Right lung (tissue), 10 donors: ENCODE measurements at places on chromosomes 6 and 20. TPM values are rescaled to one million over a fixed set of nuclear protein-coding genes. Genes with fewer than 3 reads are reported as not detected.

Gene GSTA3
- 1.4 TPM for polyA plus RNA-seq

DNA sequence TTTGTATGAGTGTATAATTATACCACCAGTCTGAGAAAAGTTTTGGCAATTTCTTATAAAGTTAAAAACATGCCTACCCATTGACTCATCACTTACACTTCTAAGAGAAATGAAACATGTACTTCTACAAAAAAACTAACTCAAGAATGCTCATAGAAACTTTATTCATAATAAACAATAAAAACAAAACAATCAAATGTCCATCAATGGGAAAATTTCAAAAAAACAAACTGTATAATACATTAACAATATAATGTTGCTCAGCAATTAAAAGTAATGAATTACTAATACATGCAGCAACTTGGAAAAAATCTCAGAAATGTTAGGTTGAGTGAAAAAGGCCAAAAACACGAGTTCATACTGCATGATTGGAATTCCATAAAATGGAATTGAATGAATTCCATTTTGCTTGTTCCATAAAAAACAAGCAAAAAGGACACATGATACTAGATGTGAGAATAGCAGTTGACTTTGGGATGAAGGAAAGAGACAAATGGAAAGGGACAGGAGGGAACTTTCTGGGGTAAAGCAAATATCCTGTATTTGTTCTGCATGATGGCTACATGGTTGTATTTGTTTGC, 726.6 kb downstream of the RFPL4B start:
- no peak for DNase-seq

Gene LHFPL5
- not detected for polyA plus RNA-seq

Gene CAPN11
- 0.12 TPM for polyA plus RNA-seq

DNA sequence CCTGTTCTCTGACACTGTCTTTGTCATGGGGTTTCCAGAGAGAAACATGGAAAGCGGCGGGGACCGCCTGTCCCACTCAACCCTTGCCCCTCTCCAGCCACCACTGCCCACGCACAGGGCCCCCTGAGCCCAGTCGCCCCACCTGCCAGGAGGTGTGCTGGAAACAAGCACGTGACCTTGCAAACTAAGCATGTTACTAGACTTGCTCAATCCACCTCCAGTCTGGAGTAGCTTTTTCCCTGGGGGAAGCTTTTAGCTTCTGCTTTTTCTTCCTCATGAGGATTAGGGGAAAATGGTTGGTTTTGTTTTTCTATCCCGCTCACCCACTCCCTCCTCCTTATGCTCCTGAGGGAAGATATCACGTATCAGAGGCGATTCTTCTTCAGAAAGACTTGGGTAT, 105.7 kb downstream of the PLEKHG1 start:
- no peak for DNase-seq

DNA sequence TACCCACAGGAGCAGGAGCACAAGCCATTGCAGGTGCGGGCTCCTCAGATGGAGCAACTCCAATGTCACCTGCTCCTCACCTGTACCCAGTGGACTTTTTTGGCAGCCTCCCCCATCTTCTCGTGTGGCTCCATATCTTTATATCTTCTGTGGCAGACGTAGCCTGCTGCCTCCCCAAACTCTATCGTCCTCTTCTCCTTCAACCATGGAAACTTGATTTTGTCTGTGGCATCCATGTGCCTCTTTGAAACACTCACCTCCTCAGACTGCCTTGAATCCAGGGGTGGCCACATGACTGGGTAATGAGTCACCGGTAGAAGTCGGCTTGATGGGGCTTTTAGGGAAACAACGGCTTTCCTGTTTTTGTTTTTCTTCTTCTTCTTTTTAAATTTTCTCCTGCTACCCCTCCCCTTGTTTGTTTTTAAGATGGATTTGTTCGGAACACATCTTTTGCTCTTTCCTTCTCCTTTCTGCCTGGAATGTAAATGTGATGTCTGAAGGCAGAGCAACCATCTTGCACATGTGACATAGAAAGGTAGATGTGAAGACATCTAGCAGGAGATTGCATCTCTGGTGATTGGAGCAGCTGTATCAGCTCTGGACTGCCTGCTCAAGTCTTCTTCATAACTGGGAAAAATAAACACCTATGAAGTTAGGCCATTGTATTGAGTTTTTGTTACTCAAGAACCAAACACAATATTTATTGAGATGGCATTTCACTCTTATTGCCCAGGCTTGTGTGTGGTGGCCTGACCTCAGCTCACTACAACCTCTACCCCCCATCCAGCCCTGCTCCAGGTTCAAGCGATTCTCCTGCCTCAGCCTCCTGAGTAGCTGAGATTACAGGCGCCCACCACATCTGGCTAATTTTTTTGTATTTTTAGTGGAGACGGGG, 69.9 kb upstream of the DDR1 start:
- no peak for DNase-seq

Gene MLN
- not detected for polyA plus RNA-seq

Gene C6orf52
- polyA plus RNA-seq = 3.1 TPM

DNA sequence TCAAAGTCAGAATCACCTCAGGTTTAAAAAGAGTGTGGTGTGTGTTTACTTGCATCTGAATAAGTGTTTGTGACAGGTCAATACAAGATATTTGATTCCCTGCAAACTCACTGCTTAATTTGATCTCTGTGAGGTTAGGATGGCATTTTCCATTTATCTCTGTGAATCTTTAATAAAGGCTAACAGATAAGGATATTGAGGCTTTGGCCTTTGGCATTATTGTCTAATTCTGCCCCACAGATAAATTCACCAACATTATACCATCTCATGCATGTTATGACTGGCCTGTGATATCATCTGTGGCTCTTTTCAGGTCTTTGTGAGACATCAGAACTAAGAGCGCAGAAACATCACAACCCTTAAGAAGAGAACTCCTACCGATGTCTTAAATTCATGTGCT, 84.7 kb downstream of the TRMT6 start:
- DNase-seq = no peak

- no peak for DNase-seq
Measured at GRCh38 chr20:47295921-47296426, 60.5 kb downstream of the ZMYND8 start.

- DNase-seq = no peak
Measured at GRCh38 chr20:60170116-60170515, 211.9 kb downstream of the CDH26 start.

- DNase-seq = no peak
Measured at GRCh38 chr20:32914031-32914430, 55.3 kb downstream of the EFCAB8 start.

Gene RSPH9
- polyA plus RNA-seq = 2.3 TPM

DNA sequence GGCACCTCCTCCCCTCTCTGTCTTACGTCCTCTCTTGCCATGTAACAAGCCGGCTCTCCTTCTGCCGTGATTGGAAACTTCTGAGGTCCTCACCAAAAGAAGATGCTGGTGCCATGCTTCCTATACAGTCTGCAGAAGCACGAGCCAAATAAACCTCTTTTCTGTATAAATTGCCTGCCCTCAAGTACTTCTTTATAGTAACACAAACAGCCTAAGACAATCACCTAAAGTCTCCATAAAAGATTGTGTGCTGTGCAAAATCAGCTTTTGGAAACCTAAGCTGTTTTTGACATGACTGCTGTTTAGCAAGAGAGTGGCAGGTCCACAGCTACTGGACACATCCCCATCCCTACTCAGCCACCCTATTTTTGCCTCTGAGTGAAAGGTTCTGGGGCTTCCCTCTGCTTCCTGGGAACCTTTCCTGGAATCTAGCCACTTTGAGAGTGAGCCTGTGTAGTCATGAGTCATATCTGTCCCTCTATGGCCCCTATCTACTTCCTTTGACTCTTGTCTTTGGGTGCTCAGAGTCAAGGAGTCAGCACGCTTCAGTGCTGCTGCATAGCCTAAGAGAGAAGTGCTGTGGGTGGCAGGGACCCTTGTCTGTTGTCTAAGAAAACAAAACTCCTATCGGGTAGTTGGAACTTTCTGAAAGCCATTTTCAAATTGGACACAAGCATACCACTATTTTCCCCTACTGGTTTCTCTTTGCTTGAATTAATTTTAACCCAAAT, 110.0 kb downstream of the PPP1R14C start:
- no peak for DNase-seq

DNA sequence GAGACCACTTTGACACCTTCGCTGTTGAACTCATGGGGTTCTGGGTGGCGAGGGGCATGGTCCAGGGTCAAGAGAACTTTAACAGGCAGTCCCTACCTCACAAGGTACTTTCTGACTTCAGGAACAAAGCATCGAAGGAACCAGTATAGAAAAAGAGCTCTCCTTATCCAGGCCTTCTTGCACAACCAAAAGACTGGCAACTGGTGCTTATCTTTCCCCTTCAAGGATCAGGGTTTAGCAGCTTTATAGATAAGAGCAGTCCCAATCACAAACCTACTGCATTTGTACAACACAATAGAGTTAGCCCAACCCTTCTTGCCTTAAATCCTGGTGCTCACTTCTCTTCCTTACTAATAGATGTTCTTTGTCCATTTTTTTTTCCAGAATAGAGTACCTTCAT, 116.3 kb downstream of the SNX5 start:
- DNase-seq = no peak

DNA sequence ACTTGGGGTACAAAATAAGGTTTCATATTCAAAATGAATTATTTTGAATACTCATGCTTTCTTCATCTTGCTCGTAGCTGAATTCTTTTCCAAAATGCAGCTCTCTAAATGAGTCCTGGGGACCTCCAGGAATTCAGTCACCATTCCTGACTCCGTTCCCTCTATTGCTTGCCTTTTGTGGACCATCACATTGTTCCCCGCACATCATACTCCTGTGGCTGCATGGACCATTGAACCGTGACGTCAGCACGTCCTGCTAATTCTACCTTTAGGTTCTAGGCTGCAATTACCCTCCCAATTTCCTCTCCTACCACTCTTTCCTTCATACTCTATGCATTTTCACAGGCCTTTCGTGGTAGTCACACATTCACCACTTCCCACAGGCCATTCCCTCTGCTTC, 173.1 kb upstream of the ID4 start:
- no peak for DNase-seq

Gene IL20RA
- 3.3 TPM for polyA plus RNA-seq

DNA sequence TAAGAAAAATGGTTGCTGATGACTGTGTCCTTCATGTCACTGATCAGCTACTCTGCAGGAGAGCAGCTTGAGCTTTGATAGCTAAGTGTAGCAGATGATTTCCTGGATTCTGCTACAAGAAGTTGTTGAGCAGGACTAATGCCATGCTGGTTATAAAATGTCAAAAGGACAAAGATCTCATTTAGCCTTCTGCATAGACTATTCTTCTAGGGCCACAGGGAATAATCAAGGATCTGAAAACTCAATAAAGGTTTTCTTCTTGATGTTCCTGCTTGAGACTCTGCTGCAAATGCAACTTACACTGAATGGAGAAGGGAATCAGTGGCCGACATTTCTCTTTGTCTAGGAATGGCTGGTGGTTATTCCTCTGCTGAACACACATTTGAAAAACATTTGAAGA, 360.3 kb upstream of the PTCHD4 start:
- DNase-seq = no peak

Gene CAGE1
- 0.11 TPM for polyA plus RNA-seq

- no peak for DNase-seq
Measured at GRCh38 chr6:18138906-18139305, 16.0 kb downstream of the TPMT start.

Gene FOXS1
- 5.9 TPM for polyA plus RNA-seq

Gene BFSP1
- 4.0 TPM for polyA plus RNA-seq

DNA sequence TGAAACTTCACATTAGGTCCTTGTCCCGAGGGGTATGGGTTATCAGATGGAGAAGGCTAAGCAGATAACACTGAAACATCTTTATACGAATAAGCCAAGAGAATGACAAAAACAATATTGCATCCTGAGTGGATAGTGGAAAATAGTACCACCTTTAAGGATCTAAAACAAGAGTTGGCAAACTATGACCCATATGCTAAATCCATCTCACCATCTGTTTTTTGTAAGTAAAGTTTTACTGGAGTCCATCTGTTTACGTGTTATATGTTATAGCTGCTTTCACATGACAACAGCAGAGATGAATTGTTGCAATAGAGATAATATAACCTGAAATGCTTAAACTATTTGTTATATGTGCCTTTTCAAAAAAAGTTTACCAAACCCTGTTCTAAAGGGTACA, 76.1 kb upstream of the TRDN start:
- DNase-seq = no peak

DNA sequence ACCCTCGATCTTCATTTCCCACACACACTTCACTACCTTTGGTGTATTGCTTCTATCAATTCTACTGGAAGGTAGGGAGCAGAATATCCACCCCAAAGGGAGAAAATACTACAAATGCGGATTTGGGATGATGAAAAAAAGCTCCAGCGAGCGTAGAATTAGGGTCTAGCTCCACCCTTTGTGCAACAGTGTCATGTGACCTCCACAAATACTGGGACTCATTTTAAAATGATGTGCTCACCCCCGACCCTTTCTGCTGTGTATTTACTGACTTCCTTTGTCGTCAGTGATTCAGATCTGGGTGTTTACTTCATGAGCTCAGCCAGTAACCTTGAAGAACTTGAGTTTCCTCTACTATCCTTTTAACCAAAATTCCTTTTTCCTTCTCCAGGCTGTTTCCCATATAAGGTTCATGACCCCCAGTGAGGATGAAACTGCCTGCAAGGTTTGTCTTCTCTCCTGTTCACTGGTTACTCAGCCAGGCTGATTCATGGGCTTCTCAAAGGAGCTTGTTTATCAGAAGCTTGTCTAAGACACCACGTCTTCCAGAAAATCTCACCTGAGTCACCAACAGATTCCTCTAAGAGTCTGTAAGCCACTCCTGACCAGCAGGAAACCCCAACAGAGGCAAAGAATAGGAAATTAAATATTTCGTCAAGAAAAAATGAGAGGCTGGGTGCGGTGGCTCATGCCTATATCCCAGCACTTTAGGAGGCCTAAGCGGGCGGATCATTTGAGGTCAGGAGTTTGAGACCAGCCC, 39.6 kb upstream of the PAX1 start:
- no peak for DNase-seq

DNA sequence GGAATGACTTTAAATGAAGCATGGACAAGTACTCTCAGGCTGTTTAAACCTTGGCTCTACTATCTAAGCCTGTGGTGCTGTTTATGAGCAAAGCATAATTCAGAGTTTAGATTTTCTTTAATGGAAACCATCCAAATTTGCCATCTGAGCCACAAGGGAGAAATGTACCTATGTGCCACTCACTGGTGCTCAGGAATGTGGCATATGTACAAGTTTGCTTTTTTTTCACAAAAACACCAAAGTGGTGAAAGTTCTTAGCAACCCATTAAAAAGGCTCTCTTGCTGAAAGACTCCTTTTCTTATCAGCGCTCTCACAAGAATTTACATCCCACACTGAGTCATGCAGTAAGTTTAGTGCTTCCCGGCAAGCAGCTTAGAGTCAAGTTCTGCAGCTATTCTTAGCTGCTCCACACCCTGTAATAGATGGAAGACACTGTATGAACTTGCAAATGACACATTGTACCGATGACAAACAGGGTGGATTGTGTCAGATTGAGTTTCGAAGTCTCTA, 57.3 kb upstream of the MLIP start:
- peak; percentile 27 for DNase-seq
